ENCODE measurements at places on chromosomes 4 and X.

GRCh38 chr4:10694151-10694827, 9.7 kb upstream of the CLNK start:
- DNase-seq = no peak

DNA sequence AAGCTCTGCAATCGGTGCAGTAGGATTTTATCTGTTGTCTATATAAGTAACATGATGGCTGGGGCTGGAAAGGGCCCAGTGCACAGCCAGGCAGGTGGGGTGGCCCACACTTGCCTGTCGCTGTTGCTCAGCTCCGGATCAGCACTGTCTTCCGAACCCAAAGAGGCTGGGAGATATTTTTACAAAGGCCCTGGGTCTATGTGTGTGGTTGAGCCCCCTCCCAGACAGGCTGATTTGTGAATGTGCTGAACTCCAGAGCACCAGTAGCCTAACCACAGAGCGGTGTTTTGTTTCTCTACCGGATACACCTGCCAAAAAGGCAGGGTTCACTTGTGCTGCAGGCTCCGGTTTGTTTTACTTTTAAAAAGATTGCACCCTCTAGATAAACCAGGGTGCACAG, 33.5 kb upstream of the CHRNA9 start:
- DNase-seq = no peak

- DNase-seq = no peak
Measured at GRCh38 chr4:186024637-186025407, 44.1 kb upstream of the TLR3 start.

- no peak for DNase-seq
Measured at GRCh38 chrX:118867251-118867650, 43.6 kb downstream of the ZCCHC12 start.

All from Right ventricle myocardium inferior (tissue), 1 donor.